ENCODE measurements at places on chromosomes 2 and 18.
A peak's percentile ranks its signal among the peaks of the same experiment; 100 is the strongest.

- no peak for DNase-seq
These were observed 34.5 kb downstream of the SFT2D3 start for GRCh38 chr2:127735537-127736399.

DNA sequence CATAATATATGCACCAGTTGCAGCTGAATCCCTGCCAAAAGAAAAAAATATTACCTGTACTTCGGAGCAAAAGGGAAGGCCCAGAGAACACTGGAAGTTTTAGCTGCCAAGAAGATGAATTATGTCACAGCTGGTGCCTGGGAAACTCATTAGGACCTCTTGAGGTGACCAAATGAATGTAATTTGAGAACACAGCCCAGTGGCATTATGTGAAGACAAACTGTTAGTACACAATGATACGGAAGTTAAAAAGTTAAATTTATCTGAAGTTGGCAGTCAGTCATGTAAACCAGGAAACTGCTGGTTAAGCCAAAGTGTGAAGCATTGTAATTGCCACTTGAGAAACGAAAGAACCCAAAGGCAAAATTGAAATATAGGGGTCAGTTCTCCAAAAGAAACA, 80.7 kb downstream of the EML4 start:
- DNase-seq: no peak

DNA sequence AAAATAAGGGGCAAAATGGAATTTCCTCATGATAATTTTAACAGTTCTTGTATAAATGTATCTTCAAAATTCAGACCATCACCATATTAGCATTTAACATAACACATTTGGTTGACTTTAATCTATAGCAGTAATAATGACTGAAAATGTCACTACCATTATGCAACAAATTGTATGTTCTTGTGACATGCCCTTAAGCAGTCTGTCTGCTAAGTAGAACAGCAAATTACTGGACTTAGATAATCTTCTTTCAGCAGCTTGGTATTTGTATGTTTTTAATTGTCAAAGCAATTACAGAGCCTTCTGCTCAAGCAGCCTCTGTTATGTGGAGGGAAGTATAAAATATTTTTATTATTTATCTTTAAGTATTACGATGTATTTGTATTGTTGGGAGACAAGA, 214.3 kb upstream of the NXPH2 start:
- no peak for DNase-seq

DNA sequence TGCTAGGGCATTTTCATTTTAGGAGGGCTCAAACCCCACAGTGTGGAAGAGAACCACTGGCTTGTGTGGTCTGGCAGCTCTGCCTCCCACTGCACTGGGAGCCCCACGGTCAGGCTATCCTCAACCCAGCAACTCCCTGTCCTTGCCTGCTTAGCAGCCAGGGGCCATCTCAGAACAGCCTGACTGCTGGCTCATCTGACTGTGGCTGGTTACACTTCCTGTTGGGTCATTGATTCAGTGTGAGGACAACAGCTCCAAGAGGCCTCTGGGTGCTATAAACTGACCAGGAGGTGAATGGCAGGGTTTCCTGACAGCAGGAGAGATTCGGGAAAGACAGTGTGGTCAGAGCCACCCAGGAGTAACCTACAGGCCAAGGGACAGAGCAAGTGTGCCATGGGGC, 40.1 kb downstream of the AMER3 start:
- no peak for DNase-seq

DNA sequence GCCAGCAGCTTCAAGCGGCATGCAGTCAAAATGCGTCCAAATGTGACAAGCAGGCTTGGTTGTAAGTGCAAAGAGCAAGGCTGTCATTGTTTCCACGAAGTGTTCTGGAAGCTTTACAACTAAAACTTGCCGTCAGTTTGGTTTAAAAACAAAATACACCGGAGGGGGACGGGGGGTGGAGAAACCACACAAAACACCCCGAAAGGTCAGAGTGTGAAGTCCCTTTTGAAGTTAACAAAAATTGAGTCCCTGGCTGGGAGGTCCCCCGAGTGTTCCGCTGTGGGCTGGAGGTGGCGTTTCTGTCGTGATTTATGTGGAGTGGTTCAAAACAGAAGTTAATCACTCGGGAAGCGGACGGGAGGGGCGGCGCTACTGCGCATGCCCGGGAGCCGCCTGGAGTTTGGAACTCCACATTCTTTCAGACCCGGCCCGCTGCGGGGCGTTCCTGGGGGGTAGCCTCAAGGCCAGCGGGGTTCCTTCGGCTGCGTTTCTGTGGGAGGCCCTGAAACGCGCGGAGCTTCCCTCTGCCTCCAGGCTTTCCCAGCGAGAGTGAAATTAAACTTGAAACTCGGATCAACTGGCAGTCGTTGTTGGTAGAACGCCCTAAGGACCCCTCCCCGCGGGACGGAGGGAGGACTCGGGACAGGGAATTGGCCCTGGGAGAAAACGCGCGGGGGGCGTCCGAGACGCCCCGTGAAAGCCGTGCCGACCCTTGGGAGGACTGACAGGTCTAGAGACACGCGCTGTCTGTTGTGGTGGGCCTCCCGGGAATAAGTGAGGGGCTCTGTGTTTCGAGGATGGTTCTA, 1.4 kb downstream of the TGIF1 start:
- DNase-seq: peak; percentile 94

DNA sequence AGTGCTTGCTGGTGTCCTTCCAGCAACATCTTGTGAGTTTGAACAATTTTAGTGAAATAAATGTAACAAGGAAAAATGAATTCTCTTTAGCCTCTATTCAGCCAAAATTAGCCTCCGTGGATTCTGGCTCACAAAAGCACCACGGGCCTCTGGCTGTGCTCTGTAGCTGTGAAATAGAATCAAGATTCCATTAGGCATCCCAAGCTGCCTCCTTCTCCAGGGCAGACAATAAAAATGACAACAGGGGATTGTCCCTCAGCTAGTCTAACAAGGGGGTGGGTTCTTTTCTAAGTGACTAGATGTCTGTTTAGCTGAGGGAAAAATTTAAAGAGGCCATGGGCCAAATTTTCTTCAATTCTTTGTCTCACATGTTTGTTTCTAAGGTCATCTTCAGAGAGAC, 254.7 kb upstream of the FIGN start:
- no peak for DNase-seq
